ENCODE measurements at places on chromosomes 11 and 22.
A peak's percentile ranks its signal among the peaks of the same experiment; 100 is the strongest.

GRCh38 chr11:59615120-59615636 is 396 bp downstream of the OSBP start:
- DNase-seq: no peak

- DNase-seq: peak; percentile 74
Observed at GRCh38 chr22:37560608-37561211, 430 bp downstream of the CDC42EP1 start.

- no peak for DNase-seq
Observed at GRCh38 chr11:66333220-66333877, 2.9 kb downstream of the RIN1 start.

- DNase-seq: no peak
Observed at GRCh38 chr11:115470928-115471327, 33.3 kb downstream of the CADM1 start.

- no peak for DNase-seq
Observed at GRCh38 chr22:36447632-36448031, 33.8 kb downstream of the TXN2 start.

- DNase-seq: no peak
Observed at GRCh38 chr11:45930031-45930794, 7.8 kb downstream of the LARGE2 start.

DNA sequence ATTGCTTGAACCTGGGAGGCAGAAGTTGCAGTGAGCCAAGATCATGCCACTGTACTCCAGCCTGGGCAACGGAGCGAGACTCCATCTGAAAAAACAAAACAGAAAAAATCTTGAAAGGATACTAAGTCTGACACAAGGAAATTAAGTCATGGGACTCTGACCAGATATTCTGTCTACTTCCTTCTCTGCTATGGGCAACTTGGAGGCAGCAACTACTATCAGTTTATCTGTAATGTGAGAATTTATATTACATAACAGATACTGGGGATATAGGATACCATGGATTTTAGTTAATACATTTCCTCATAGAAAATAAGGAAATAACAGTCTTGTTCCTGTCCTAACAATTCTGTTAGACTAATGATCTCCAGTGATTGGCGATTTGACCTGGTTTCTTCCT is 1.6 kb upstream of the SGSM3 start:
- no peak for DNase-seq

DNA sequence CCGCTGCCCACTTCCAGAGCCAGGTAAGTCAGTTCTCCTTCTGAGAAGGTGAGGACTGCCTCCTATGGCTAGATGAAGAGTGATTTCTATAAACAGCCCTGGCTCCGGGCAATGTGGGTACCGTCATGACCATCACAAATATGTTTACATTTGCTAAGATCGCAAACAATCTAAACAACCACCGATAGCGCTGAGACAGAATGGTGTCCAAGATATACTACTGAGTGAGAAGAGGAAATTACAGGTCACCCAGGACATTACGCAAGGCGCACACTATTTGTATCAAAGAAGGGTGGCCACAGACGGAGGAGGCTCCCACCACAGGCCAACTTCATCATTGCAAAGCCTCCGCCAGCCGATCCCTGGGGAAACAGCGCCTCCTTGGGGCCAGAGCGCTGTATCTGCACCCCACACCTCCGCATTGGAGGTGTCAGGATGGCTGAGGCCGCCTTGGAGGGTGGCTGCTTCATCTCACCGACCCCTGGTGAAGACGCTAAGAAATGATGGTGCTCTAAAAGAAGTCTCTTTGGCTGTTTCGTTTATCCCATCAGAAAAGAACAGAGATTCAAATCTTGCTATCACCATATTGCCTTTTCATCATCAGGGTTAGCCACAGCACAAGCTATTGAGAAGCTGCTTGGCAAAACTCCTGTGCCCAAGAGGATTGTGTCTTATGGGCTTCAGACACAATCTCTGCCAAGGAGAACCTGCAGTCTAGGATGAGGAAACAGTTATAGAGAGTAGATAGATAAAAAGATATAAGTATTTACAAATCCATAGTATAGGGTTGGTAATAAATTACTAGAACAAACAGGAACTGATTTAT is 12.3 kb upstream of the ASRGL1 start:
- no peak for DNase-seq

- no peak for DNase-seq
Observed at GRCh38 chr11:57641011-57641807, 8.5 kb downstream of the YPEL4 start.

DNA sequence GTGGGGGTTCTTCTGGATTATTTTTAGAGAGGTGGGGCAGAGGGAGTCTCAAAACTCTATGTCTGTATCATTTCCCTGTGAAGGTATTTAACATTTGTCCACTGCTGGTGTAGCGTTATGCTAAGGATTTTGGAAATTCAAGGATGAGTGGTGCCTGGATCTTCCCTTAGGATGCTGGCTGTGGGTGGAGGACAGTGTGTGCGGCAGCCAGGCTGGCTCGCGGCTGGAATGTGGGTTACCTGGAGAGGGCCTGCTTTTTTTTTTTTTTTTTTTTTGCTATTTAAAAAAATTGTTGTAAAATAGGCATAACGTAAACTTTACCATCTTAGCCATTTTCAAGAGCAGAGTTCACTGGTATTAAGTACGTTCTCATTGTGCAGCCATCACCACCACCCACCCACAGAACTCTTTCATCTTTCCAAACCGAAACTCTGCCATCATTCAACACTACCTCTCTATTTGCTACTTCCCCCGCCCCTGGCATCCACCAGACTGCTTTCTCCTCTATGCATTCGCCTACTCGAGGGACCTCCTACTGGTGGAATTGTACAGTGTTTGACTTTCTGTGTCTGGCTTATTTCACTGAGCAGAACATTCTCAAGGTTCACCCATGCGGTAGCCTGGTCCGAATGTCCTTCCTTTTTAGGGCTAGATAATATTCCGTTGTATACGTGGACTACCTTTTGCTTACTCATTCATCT is 67.1 kb downstream of the PARVB start:
- DNase-seq: no peak

GRCh38 chr11:9688716-9689511 is 25.0 kb downstream of the SWAP70 start:
- DNase-seq: no peak

- no peak for DNase-seq
Observed at GRCh38 chr22:21936151-21936775, 16.4 kb downstream of the PPM1F start.
